Stimulated activated CD4-positive, alpha-beta T cell treated with anti-CD3 and anti-CD28 coated beads, Interleukin-1b, Interleukin-23, amount 100 ng/mL, for 1 hour (primary cell): ENCODE measurements at places on chromosomes 3 and 15.

- no peak for DNase-seq
Observed at GRCh38 chr3:155640098-155640497, 104.8 kb downstream of the PLCH1 start.

DNA sequence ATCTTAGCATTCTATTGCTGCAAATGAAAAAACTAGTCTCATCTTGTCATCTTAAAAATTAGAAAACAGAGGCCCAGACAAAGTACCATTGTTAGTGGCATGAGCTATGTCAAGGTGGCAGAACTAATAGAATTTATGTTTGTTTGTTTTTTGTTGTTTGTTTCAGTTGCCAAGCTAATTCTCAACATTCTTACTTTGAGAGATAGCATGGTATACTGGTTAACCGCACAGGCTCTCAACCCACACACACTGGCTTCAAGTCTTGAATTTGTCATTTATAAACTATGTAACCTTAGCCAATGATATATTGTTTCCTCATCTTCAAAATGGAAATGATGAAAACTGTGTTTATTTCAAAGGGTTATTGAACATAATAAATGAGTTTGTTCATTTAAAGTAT is 367.6 kb upstream of the PLSCR5 start:
- DNase-seq: no peak

DNA sequence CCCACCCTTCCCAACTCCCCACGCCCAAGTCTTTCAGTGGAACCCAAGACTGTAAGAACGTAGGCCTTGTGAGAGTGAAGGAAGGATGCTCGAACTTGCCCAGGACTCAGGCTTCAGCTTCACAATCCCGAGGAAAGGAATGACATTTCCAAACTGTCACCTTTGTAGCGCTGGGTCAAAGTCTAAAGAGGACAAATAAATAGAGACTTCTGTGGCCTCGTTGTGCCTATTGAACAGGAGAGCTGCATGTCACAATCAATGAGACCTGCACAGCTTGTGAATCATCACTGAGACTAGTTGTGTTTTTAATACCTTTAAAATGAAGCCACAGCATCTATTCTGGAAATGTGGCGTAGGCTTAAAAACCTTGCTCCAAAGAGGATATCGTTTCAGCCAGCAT is 222.8 kb upstream of the ST8SIA2 start:
- no peak for DNase-seq

GRCh38 chr3:46203681-46204080 is 4.4 kb downstream of the CCR1 start:
- no peak for DNase-seq

DNA sequence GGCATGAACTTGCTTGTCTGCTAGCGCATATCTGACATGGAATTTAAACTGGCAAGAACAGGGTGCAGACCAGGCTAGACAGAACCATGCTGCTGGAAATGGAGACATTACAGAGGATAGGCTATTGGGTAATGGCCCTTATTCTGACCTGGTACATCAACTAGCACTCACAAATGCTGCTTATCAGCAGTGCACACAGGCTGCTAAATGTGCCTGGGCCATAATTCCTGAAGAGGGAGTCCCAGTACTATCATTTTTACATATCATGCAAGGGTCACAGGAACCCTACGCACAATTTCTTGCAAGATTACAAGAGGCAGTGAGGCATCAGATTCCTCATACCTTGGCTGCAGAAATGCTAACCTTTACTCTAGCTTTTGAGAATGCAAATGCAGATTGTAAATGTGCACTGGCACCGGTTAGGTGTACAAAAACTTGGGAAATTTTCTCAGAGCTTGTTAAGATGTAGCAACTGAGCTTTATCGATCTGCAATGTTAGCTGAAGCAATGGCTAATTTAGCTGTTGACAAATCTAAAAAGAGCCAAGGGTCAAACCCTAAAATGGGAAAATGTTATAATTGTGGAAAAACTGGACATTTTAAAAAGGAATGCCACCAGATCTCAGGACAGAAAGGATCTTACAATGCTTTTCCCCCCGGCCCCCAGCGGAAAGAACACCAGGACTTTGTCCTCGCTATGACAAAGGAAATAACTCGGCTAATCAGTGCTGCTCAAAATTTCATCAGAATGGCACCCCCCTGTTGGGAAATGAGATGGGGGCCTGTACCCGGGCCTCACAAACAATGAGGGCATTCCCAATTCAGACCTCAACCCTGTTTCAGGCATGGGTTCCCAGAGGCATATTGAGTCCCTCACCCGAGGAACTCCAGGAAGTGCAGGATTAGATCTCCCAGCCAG is 21.1 kb downstream of the CCRL2 start:
- no peak for DNase-seq

- no peak for DNase-seq
Observed at GRCh38 chr3:88301273-88301995, 151.7 kb downstream of the C3orf38 start.

DNA sequence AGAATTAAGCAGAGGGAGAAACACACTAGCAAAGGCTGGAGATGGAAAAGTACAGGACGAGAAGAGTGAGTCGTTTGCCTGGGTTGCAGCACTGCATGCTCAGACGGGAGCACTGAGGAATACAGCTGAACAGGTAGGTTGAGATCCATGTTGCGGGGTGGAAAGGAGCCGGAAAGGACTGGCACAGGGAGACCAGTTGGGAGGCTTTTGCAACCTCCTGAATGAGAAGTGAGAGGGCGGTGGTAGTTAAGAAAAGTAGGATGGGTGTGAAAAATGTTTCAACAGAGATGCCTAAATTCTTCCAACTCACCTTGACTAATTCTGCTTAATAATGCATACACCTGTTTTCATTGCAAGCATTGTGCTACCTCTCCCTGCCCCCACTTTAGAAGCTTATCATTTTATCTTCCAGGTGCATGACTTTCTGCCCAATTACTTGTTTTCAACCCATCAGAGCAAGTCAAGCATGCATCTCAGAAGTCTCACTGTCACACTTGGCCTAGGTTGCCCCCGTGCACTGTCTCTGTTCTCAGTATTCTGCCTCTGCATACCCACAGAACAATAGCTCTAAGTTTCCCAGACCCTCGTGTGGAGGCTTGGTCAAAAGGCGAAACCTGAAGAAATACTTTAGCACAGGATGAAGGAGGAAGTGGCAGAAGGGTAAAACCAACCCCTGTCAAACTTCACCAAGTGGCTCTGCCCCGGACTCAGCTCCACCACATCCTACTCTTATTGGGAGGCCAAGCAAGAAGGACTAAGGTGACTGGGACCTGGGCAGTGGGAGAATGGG is 199.3 kb upstream of the BCL6 start:
- no peak for DNase-seq

DNA sequence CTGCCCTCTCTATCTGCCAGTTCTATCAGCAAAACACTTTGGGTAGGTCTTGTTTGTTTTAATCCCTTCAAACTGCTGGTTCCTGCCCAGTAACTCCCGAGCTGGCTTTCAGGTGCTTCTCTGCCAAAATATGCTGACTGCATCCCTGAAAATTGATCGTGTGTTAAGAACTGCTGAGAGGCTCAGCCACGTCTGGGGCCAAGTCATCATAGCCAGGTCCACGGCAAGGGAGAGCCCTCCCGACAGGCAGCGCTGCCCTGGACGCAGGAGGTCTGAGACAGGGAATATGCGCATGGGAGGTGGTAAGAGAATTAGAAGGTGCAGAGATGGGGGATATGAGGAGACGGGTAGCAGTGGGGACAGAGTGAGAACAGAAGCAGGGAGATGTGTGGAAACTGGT is 179.7 kb upstream of the TOPAZ1 start:
- DNase-seq: no peak

GRCh38 chr3:55584716-55585368 is 97.7 kb upstream of the WNT5A start:
- DNase-seq: no peak

DNA sequence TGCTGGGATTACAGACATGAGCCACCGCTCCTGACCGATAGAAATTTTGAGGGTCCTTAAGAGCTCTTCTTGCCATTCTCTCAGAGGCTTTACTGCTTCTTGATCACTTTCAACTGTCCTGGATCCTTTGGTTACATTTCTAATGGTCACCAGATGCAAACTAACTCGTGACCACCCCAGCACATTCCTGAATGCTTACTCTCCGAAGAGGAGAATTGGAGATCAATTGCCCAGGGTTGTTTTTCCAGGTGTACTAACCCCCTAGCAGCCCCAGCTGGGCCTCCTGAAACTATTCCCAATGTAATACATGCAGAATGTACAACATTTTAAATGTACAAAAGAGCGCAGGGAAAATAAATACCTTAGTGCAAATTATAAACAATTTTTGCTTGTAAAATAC is 65.1 kb upstream of the TBL1XR1 start:
- no peak for DNase-seq
